ENCODE measurements at places on chromosomes 11 and 22.

GRCh38 chr11:59188954-59189353 lies 17.0 kb downstream of the DTX4 start:
- DNase-seq = no peak

GRCh38 chr22:33766091-33766490 lies 154.2 kb downstream of the LARGE1 start:
- DNase-seq = no peak

DNA sequence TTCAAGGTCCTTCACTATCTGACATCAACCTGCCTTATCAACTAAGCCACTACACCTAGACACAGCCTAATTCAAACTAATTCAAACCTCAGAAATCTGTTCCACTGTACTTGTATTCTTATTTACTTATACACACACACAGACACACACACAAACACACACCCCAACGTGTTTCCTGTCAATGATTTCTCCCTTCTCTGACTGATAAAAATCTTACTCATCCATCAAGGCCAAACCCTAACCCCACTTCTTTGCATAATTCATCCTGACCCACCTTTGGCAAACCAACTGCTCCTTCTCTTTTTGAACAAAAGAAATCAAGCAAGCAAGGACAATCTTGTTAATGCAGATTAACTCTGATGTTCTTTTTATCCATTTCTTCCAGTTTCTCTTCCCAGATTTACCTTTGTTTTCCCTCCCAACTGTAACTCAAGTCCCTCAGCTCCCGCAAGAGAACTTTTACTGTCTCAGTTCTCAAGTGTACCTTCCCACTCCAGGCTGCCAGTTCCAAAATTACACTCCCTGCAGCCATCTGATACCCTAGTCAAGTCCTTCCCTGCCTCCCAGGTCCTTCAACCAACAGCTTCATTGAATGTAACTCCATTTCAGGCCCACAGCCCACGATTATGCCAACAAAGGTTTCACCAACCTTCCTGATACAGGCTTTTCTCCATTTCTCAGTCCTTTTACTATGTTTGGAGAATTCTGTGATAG lies 78.3 kb downstream of the PAK1 start:
- no peak for DNase-seq

DNA sequence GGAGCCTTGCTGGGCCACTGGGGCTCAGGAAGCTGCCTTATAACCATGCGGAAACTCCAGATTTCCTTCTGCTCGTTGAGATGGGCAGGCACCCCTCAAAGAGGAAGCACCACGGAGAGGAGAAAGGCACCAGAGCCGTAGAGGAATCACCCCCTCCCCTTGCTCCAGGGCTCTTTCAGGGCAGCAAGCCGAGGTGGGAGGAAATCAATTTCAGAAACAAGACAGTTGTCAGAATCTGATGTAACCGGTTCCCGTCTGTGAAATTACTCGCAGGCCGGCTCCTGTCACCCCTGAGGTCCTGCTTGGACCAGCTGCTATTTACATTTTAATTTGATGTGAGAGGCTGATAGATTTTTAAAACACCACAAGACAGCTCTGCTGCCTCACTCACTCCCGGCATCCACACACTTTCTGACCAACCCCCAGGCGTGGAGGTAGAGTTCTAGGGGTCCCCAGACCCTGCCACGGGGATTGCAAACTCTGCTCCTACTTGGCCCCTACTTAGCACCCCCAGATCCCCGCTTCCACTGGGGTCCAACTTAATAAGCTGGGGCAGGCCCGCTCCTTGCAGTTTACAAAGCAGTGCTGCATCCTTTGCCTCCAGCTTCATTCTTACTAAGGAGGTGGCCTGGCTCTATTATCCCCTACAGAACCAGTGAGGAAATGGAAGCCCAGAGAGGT lies 162.5 kb downstream of the CEP164 start:
- no peak for DNase-seq

- peak; percentile 65 for DNase-seq
Measured at GRCh38 chr11:126348806-126349582, 6.5 kb upstream of the ST3GAL4 start.
